ENCODE measurements at places on chromosomes 2 and 18.

- DNase-seq: no peak
Observed at GRCh38 chr2:201704536-201704935, 6.1 kb upstream of the MPP4 start.

DNA sequence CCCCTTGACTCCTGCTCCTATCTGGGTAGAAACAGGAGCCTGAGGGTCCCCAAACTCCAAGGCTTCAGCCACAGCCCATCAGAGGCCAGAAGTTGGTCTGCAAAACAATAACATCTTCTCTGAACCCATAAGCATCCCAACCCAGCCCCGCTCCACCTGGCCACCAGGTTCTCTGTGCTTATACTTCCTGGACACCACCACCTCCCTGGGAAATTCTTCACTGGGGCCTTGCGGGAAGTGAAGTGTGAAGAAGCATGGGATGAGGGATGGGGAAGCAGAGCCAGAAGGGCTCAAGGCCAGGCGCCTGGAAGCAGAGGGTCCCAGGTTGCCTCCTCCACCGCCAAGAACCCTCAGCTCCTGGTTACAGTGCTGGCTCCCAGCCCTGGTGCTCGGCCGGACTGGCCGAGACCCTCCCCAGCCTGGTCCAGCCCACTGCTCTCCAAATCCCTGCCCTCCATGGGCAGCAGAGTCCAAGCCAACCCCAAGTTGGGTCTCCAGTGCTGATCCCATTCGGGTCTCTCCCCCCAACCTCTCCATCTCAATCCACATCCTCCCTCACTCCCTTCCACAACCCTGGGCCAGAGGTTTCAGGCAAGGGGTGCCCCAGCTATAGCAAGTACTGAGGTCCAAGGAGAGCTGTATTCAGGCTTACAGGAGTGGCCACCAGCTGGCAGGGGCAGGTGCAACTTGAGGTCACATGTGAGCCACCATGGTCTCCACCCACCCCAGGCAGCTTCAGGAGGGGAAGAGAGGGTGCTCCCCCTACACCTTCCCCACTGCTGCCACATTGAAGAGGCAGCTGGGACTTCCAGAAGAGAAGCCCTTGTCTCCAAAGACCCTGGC, 60.7 kb downstream of the TNS1 start:
- DNase-seq: no peak

GRCh38 chr2:176637486-176638166, 368.4 kb downstream of the MTX2 start:
- DNase-seq: no peak

DNA sequence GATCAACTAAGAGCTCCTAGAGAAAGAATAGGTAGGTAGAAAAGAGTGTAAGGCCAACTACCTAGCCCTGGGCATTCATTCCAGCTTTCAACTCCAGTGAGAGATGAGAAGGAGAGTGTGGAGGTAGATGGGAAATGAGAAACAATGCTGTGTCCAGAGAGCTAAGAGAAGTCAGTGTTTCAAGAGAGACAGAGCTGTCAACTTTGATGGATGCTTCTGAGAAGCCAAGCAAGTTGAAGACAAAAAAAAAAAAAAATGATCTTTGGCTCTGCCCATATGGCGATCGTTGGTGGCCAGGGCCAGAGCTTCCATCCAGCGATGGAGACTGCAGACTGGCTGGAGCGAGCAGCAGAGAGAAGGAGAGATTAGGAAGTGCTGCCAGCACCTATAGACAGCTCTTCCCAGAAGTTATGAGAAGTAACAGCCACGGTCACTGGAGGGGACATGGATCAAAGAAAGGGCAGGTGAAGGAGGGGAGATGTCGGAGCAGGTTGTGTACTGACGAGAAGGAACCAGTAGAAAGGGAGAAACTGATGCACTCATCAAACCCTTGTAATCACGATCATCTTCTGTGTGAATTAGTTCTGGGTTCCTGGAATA, 112.4 kb upstream of the PPP1CB start:
- DNase-seq: no peak

DNA sequence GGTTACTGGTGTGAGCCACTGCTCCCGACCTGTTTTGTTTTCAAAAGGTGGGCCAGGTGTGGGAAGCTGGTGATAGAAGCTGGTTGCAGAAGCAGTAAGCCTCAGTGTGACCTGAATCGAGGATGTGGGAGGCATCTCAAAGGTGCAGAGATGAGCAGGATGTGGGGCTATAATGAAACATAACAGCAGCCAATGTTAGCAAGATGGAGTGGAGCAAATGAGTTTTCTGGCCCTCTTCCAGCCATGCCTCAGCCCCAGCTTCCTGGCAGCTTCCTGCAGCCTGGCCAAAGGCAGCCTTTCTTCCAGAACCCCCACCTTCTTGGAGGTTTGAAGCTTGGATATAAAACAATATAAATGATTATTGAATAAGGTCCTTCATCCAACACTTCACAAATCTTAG, 184.8 kb downstream of the NCK2 start:
- peak; percentile 7 for DNase-seq

DNA sequence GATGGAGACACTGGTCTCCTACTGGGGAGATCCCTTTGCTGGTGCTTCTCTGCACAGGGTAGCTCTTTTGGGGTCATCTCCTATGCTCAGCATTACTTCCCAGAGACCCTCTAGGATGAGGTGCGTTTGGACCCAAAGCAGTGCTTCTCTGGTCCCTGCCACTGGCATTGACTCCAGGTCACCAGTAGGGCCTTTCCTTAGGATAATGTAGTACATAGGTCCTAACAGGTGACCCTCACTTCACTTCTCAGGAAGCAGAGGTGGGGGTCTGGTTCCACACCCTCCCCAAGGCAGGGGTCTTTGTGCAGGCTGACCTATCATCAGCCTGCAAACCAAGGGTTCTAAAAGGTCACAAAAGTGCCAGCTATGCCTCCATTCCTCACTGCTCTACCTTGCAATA, 145.8 kb upstream of the HS6ST1 start:
- no peak for DNase-seq

- DNase-seq: no peak
Observed at GRCh38 chr2:74439803-74440377, 1.8 kb downstream of the RTKN start.

DNA sequence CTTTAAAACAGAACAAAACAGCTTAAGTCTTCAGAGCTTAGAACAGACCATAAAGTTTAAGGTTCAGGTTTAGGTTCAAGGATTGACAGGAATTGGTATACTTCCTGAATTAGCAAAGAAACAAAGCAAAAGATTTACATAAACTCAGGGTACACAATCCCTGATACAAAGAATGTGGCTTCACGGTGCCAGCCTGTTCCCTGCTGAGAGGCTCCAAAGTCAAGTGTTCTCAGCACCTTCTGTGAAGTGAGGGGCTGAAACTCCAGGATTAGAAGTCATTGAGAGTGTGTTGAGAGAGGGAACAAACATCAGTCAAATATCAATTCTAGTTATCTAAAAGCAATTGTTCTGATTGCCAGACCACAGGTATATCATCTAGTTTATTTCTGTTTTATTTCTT, 35.7 kb downstream of the DYNAP start:
- DNase-seq: no peak

- no peak for DNase-seq
Observed at GRCh38 chr2:239371726-239372686, 28.8 kb downstream of the HDAC4 start.

GRCh38 chr2:120227111-120227991, 4.2 kb upstream of the TMEM185B start:
- DNase-seq: no peak

- no peak for DNase-seq
Observed at GRCh38 chr2:183021613-183022012, 16.6 kb downstream of the NCKAP1 start.

GRCh38 chr2:168573128-168573903, 117.2 kb downstream of the CERS6 start:
- no peak for DNase-seq

- DNase-seq: no peak
Observed at GRCh38 chr2:104425850-104426595, 427.9 kb upstream of the POU3F3 start.

DNA sequence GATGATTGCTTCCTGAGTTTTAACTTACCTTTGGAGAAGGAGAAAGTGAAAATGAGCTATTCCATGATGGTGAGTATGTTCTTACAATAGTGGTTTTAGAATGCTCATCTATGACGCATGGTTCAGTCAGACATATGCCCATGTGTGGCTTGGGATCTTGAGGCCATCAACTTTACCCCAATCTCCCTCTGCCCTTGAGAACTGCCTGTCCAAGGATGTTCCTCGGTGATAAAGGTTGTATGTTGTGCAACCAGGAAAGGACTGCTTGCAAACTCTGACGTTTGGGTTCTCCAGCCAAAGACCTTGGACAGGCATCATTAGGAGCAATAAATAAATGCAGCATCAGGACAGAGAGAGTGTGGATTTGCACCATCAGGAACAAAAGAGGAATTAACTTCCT, 165.0 kb downstream of the ZEB2 start:
- DNase-seq: no peak

- no peak for DNase-seq
Observed at GRCh38 chr2:99166218-99166617, 11.5 kb downstream of the LIPT1 start.

GRCh38 chr2:85308896-85309555, 18.8 kb downstream of the TGOLN2 start:
- DNase-seq: no peak

DNA sequence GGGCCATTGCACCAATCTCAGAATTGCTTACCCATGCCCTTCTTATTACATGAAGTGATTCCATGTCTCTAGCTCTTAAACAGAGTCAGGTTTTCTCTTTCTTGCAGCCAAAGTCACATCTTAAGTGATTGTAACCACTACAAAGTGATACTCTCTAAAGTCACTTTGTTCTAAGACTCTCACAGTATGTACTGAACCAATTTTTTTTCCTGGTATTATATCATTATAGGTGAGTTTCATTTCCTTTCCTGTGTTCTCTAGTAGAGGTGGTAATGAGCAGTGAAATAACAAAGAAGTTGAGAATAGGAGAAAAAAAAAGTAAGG, 66.3 kb upstream of the DARS1 start:
- no peak for DNase-seq

GRCh38 chr2:10195278-10196109, 73.0 kb downstream of the RRM2 start:
- DNase-seq: no peak

GRCh38 chr2:240435457-240435947, at the start of gene GPC1:
GPC1 (plus strand) TSS chr2:240435663; CDS start chr2:240435919, 256 bp downstream.
- no peak for DNase-seq

DNA sequence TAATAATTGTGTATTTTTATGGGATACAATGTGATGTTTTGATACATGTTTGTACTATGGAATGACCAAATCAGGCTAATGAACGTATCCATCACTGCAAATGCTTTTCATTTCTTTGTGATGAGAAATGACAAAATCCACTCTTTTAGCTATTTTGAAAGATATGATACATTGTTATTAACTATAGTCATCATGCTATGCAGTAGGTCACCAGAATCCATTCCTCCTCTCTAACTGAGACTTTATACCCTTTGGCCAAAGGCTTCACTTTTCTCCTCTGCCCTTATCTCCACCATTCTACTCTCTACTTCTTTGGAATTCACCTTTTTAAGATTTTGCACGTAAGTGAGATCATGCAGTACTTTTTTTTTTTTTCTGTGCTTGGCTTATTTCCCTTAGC, 44.5 kb upstream of the TMEM17 start:
- DNase-seq: no peak

GRCh38 chr2:207887500-207887899, 117.8 kb upstream of the FZD5 start:
- no peak for DNase-seq

DNA sequence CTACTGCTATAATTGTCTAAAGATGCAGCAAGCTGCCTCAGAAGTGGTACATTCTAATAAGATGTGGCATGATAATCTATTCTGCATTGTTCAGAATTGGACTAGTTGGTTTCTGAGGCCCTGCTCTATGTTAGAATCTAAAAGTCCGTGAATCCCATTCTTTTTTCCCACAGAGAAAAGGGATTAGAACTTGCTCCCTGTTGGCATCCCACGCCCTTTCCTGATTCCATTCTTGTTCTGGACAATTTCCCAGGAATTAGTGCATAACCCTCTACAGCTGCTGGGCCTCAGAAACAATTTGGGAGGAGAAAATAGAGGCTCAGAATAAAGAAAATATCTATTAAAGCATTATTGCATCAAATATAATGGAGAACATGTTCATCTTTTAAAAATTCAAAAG, 282.7 kb downstream of the NRXN1 start:
- no peak for DNase-seq

GRCh38 chr2:179768765-179769164, 92.6 kb downstream of the ZNF385B start:
- DNase-seq: no peak

- DNase-seq: no peak
Observed at GRCh38 chr2:237714690-237715458, 83.7 kb upstream of the RBM44 start.

DNA sequence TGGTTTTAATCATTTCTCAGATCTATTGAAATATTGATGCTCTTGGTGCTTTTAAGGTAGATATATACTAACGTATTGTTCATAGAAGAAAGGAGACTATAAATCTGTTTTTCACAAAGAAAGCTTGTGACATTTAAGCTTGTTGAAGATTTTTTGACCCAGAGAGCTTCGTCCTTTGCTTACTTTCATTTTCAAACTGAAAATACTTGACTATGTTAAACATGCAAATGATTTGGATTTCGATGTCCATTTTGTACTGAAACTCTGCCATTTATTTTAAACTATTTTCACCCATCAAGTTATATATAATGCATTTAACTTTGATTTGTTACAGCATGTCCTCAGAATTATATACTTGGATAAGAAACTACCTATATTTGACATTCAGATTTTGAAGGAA, 85.2 kb downstream of the SLC4A10 start:
- DNase-seq: no peak

DNA sequence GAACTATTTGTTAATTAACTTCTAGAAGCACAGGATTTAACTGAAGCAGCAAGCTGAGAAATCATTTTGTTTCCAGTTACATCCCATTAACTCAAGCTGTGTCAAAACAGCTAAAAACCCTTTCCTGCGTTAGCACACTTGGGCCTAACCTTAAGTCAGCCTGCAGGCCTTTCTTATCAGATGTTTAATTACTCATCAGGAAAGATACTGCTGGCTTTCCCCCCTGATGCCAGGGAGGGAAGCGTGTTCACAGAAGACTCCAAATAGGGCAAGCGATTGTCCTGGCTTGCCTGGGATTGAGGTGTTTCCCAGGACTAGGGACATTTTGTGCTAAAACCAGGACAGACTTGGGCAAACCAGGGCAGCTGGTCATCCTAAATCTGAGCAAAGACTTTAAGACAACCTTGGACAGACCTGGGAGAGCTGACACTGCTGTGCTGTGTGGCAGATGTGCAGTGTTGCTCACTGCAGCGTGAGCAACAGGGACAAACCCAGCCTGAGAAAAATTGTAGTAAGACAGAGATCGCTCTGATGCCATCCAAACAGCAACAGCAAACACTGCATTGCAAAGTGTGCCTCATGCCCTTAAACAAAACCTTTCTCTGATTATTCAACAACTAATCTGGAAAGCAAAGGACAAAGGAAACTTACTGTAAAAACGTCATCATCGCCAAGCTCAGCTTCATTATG, 100.9 kb downstream of the SPRED2 start:
- no peak for DNase-seq

- DNase-seq: no peak
Observed at GRCh38 chr18:8987241-8987640, 115.3 kb upstream of the NDUFV2 start.

Data from stimulated activated CD4-positive, alpha-beta T cell treated with anti-CD3 and anti-CD28 coated beads, TNF-alpha, amount 100 ng/mL, for 1 hour (primary cell).